ENCODE measurements at places on chromosomes 7 and 10.

- no peak for DNase-seq
These were observed 5.9 kb downstream of the GRID1 start for GRCh38 chr10:86360657-86361056.

DNA sequence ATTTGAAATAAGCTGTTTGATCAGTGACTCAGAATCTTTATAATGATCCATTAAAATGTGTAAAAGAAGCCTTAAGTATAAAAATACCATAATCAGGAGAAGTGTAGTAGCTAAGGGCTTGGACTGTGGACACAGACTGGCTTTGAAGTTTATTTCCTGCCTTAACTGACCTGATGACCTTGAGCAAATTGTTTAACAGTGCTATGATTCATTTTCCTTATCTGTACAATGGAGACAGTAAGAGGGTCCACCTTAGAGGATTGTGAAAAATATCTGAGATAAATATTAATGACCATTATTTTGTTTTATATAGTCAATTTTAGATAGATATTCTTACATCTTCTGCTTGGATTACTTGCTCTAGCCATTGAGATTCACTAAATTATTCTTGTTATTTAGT is 13.3 kb upstream of the RPA3 start:
- DNase-seq: no peak

DNA sequence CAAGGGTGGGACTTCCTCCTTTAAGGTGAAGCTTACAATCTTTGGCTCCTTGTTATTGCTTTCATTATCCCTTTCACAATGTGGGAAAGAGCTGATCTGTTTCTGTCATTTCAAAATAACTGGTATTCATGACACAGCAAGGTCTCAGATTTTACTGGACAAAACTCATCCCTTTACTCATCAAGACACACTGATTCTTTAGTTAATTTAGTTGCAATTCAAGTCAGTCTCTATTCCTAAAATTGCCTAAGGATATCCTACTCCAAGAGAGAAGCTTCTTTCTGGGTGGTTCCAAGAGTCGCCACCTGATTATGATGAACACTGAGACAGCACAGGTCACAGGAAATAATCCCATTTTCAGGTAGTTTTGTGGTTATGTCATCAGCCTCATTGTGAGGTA is 5.8 kb upstream of the PNLIPRP3 start:
- no peak for DNase-seq

DNA sequence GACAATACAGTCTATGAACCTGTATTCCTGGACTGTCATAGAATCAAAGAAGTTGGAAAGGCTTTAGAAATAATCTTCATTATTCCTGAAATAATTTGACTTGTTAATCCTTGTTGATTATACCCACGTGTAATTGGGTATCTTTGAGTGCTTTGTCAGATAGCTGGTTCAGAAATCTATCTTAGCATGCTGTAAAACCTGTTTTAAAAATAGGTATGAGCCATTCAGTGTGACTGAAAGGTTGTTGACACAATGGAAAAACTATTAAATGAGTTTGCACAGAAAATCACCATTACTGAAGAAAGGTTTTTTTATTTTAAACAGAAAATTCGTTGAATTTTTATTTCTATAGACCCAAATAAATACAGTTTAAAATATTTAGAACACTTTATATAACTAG is 38.7 kb downstream of the PHTF2 start:
- DNase-seq: no peak

- DNase-seq: no peak
These were observed 201.6 kb downstream of the LRRTM3 start for GRCh38 chr10:67127441-67127840.

GRCh38 chr7:31106303-31107105 is 54.4 kb downstream of the ADCYAP1R1 start:
- no peak for DNase-seq

DNA sequence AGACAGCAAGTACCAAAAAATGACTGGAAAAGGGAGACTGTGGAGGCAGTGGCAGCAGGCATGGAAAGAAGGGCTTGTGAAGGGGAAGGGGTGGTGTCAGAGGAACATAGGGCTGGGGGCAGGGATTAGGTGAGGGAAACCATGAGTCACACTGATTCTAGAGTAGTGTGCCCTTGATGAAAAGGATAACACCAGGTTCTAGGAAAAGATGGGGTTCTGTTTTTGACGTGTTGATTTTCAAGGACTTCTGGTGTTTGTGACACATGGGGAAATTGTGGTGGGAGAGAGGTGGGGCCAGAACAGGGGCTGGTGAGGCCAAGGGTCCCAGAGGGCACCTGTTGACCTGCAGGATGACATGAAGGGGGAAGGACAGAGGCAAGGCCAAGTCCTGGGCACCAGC is 57.1 kb downstream of the FIGNL1 start:
- no peak for DNase-seq

DNA sequence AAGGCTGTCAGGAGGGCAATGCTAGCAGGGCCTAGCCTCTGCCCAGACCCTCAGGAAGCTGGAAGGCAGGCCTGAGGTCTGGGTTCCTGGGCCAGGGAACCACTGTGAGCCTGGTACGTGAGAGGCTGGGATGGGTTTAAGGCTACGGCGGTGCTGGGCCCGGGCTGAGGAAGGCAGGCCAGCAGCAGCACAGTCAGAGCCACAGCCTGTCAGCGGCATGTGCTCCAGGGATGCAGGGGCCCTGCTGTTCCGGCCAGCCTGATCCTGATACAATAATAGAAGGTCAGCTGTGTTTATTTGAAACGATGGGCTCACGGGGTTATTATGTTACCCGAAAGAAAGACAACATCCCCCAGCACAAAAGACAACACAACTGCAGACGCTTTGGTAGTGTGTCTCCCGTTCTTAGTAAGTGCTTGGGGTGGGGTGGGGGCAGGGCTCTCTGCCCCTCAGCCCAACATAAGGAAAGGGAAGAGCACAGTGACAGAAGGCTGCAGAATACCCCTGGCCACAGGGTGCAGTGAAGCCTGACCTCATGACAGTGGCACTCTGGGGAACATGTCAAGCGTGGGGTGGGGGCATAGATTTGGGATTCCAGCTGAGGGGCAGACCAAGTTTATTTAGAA is 95.0 kb downstream of the COL13A1 start:
- DNase-seq: no peak

DNA sequence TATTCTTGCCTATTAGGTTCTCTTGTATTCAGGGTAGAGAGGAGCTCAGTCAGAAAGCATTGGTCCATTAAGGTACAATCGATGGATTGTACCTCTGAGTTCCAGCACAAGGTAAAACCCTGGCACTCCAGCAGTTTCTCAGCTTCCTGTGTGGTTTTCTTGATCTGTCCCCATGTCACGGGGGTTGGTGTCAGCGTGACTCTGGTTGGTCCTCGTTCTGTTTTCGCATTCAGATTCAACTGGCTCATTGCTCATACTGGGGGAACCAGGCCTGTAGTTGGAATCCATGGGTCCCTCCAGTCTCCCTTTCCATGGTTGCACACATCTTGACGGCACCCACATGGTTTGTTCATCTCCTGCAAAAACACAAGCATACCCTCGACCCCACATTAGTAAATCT is 32.7 kb upstream of the RASGEF1A start:
- DNase-seq: no peak

- DNase-seq: no peak
These were observed 132.6 kb downstream of the GNAT3 start for GRCh38 chr7:80379034-80379982.

GRCh38 chr7:137331378-137331777 is 12.2 kb downstream of the PTN start:
- DNase-seq: no peak

DNA sequence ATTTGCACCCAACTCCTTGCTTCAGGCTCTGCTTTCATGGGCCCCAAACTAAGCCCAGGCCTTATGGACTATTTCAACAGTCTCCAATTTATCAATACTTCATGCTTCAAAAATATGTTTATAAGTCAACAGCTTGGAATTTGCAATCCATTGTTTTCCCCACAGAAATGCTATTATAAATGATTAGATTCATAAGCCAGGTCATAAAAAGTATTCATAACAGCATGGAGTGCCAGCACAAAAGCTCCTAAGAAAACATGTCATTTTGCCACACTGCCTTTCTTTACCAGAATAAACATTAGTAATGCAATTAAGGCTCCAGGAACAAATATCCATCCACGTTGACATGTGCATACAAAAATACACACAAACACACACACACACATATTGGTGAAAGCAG is 30.1 kb downstream of the OSBPL3 start:
- no peak for DNase-seq

- no peak for DNase-seq
These were observed 65.9 kb downstream of the ZNF467 start for GRCh38 chr7:149707448-149707886.

DNA sequence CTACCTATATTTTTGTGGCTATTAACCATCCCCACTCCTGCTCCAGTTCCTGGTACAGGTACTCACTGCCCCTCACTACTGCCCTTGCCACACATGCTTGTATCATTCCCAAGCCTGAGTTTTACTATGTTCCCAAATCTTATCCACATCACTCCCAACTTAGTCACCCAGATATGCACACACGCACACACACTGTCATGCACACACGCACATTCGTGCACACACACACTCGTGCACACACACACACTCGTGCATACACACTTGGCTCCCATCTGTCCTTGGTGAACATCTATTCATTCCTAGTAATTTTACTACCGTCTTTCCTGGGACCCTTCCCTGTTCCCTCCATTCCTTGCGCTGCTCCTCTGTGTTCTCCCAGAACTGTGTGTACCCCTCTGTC is 287.2 kb upstream of the RNF32 start:
- DNase-seq: no peak

DNA sequence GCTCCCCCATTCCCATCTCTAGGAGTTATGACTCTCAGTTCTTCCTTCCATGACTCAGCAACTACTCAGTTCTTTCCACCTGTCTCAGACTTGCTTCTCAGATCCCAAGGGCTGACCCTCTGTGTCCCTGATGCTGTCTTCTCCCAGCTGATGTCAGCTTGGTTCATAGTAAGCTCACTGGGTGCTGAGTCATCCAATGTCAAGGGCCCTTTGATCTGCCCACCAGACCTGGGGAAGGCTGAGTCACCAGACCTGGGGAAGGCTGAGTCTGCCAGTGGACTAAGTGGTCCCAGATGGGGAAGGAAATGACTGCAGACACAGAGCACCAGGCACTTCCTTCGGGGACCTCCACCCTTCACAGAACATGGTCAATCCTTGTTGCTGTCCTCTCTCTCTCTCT is 76.1 kb upstream of the ZEB1 start:
- DNase-seq: peak; percentile 20

GRCh38 chr7:128210036-128210347 is 31.1 kb upstream of the LEP start:
- no peak for DNase-seq

DNA sequence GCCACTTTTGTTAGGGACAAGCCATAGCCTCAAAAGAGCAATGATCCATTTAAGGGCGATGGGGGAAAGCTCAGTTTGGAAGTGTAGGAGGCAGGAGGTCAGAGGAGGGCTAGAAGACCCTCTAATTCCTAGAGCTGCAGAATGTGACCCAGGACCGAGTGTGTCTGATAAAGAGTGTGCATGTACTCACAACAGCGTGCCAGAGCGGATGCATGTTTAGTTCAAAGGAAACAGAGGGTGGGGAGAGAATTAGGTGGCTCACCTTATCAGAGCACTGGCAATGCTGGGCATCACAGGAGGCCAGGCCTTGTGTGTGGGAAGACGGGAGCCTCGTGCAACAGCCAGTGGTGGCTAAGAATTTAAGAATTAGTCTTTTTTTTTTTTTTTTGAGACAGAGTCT is 133.9 kb upstream of the COBL start:
- no peak for DNase-seq

GRCh38 chr7:37251222-37251621 is 197.4 kb downstream of the ELMO1 start:
- no peak for DNase-seq
